MM.1S (cell line): ENCODE measurements at places on chromosomes 6 and 20.

- DNase-seq = no peak
These were observed 16.5 kb downstream of the MTHFD1L start for GRCh38 chr6:150881911-150882481.

GRCh38 chr6:168660400-168660945, 219.5 kb downstream of the SMOC2 start:
- DNase-seq = no peak

DNA sequence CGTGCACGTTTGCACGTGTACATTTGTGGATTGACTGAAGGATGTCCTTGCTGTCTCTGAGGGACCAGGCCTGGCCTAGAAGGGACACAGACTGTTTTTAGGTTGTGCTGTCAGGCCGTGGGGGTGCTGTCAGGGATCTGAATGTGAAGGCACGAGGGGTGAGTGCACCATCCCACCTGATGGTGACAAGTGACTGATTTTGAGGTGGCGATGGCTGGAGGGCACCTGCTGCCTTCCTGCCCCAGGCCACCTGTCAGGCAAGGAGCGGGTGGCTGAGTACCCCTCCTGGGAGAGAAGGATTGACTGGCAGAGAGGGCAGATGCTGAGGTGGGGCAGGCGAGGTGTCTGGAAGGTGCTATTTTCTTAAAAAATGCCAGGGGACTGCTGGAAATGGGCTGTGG, 1.2 kb downstream of the RAB44 start:
- DNase-seq = no peak

DNA sequence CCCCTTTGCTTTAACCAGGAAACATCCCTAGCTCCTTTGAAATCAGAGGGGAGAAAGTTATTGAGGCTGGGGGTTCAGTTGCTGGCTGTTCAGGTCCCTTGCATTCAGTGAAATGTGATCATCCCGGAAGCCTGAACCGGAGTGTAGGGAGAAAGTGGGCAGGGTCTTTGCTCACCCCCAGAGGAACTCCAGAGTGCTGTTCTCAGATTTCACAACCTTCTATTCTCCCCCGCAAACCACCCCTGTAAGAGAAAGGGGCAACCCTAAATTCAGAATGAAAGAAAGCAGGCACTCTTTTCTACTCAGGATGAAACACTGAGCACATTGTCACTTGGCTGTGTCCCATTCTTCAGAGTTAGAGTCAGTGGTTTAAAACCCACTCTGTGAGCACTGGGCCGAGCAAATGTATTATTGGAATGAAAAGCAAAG, 139.8 kb downstream of the KHDC1L start:
- no peak for DNase-seq

DNA sequence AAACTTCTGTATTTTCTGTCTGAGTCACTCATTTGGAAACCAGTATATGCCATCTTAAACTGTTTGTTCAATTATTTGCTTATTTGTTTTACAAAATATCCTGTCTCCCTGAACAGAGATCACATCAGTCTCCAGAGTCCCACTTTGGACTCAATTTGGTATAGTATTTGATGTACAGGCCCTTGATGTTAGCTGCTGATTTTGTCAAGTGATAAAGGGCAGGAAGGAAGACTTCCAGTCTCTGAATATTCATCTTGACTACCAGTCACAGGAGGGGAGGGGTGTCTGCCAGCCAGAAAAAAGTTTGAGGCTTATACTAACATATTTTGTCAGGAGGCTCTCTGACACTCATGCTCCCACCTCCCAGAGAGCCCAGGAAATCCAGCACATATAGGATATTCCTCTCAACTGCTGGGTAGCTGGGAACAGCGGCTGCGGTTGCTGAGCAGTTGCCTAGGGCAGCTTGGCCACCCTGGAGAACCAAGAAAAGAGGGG, 376.8 kb upstream of the RUNX2 start:
- DNase-seq = no peak
